ENCODE measurements at places on chromosomes 11 and 22.

- ATAC-seq = no peak
These were observed 99.3 kb upstream of the USP47 start for GRCh38 chr11:11742486-11742885.

DNA sequence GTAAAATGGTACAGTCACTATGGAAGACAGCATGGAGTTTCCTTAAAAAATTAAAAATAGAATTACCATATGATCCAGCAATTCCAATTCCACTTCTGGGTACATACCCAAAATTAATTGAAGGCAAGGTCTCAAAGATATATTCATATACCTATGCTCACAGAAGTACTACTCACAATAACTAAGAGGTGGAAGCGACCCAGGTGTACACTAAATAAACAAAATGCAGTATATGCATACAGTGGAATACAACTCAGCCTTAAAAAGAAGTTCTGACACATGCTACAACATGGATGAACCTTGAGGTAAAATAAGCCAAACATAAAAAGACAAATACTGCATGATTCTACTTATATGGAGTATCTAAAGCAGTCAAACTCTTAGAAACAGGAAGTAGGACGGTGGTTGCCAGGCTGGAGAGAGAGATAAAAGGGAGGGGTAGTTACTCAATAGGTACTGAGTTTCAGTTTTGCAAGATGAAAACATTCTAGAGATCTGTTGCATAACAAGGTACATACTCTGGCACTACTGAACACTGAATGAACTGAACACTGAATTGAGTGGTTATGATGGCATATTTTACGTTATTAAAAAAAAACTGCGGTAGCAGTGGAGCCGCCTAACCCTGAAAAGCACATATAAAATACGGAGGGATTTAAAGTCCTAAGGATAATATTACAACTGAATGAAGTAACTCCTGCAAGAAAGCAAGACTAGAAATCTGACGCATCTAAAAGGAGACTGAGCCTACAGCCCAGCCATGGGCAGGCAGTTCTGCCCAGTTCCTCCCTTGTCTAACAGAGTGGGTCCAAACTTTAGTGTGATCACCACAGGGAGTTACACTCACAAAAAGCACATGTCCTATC, 12.8 kb downstream of the DGCR2 start:
- ATAC-seq = no peak

- ATAC-seq = no peak
These were observed 436.0 kb downstream of the NELL1 start for GRCh38 chr11:21105196-21105917.

DNA sequence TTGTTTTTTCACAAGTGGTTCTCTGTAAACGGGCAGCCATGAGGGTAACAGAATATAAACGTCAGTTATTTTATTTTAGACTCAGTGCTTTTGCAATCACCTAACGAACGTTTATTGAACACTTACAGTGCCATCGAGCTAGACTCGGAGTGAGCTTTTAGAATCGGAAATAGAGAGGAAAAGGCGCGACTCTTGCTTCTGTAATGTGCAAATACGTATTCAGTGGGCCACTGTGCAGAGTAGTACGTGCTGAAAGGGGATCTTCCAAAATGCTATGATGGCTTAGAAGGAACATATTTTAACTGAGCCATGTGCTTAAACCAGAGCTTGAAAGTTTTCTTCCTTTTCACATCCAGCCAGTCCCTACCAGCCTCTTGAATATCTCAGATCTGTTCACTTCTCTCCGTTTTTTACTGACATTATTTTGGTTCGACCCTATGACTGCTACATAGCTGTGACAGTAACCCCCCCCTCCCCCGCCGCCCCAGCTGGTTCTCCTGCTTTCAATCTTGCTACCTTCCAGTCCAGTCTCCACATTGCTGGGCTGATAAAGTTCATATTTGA, 468 bp downstream of the DDIAS start:
- no peak for ATAC-seq

DNA sequence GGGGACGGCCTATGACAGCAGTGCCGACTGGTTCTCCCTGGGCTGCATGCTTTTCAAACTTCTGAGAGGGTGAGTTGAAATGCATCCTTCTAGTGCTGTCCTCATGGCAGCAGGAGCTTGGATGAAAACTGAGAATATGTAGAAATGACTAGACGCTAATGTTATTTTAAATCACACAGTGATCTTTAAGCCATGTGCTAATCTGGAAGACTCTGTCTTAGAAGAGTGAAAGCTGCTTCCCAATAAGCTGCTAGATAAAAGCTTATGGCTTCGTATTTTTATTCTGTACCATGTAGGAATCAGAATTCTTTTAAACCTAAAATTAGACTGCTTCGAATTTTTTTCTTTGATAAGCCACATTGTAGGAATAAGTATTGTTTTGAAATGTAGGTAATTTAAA, 46.8 kb upstream of the MYO18B start:
- ATAC-seq = no peak

- no peak for ATAC-seq
These were observed 31.0 kb downstream of the TST start for GRCh38 chr22:36988075-36988832.

GRCh38 chr11:19460718-19461405, 220.1 kb upstream of the E2F8 start:
- no peak for ATAC-seq

GRCh38 chr11:22787551-22788162, 41.9 kb downstream of the SVIP start:
- peak; percentile 85 for ATAC-seq
